Fibroblast of skin of right quadriceps (primary cell): ENCODE measurements at places on chromosomes 11 and 22.

GRCh38 chr11:131584785-131585592 lies 214.6 kb downstream of the NTM start:
- DNase-seq = no peak

DNA sequence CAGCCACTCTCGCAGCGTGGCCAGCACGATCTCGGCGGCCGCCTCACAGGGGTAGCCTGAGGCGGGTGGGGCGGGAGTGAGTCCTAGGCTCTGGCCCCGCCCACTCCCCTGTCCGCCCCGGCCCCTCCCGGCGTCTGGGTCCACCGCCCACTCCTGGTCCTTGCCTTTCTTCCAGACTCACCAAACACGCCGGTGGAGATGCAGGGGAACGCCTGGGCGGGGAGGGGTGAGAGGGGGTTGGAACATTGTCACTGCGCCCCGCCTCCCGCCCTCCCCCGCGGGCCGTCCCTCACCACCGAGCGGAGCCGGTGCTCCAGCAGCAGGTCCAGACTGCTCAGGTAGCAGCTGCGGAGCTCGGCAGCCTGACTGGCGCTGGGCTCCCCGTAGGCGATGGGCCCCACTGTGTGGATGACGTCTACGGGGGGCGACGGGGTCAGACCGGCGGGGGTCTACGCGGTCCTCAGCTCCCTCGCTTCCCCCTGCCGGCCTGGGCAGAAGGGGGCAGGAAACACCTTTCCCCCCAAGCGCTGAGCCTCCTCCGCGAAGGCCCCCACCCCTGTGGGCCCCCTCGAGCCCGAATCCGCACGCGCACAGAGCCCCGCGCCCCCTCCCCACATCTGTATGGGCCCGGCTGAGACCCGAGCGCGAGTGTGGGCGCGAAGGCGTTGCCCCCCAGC lies 13.2 kb downstream of the OTUB1 start:
- peak; percentile 65 for DNase-seq

- DNase-seq = no peak
These were observed 20.8 kb upstream of the GAB2 start for GRCh38 chr11:78438298-78438975.

GRCh38 chr11:103877221-103877620 lies 159.2 kb upstream of the DDI1 start:
- no peak for DNase-seq

DNA sequence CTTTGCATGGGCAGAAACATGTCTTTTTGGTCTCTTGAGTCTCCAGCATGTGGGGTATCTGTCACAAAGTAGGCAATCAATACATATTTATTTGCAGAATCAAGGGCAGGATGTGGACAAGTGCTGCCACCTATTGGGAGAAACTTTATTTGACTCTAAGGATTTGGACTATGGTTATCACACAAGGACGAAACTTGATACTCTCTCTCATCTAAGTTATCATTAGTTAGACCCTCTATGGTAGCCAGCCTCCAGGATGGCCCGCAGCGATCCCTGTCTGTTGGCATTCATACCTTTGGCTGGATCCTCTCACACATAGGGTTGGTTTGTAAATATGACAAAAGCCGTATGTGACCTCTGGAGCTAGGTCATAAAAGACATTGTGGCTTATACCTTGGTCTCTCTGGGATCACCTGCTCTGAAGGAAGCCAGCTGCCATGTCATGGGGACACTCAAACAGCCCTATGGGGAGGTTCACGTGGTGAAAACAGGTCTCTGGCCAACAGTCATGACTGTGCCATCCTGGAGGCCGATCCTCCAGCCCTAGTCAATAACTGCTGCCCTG lies 1.1 kb upstream of the FBXO7 start:
- DNase-seq = peak; percentile 61

- no peak for DNase-seq
These were observed 379.2 kb downstream of the SHANK2 start for GRCh38 chr11:70872955-70873735.

DNA sequence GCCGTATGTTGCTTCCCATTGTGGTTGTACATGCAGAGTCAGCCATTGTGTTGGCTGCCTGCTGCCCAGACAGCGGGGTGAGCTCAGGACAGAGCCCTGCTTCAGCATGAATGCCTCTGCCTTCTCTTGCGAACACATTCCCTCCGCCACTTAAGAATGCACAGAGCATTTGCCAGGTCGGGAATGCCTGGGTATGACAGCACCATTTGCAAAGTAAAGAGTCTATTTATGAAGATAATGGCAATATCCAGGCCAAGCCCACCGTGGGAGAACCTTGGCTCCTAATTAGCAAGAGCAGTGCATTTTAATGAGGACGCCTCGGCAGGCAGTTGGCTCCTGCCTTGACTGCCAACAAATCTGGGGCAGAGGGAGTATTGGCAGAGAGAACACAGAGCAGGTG lies 62.5 kb upstream of the SORL1 start:
- peak; percentile 3 for DNase-seq

DNA sequence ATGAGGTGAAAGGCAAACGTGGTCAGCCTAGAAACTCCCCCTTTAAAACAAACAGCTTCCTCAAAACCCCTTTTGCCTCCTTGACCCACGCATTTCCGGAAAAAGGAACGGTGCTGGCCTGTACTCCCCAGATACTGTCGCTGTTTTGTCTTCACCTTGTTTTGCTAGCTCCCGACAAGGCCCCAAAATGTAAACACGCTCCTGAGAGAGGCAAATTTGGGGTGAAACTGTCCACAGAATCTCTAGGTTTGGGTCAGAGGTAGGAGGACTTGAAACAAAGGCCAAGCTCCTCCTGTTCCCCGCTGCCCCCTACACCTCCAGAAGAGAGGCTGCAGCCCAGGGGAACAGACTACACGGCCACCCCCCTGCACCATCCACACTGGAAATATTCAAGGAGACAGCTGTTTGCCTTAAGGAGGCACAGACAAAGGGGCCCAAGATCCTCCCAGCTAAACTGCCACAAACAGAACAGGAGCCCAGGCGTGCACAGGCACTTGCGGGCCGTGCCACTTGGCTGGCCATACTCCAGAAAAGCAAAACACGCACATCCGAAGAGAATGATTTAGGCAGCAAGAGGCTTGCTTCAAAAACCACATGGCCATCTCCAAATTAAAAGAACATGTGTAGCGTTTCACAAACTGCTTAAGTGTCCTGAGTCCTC lies 160.5 kb upstream of the GRK3 start:
- peak; percentile 39 for DNase-seq

- no peak for DNase-seq
These were observed 2.2 kb downstream of the INPP5J start for GRCh38 chr22:31124811-31125465.

DNA sequence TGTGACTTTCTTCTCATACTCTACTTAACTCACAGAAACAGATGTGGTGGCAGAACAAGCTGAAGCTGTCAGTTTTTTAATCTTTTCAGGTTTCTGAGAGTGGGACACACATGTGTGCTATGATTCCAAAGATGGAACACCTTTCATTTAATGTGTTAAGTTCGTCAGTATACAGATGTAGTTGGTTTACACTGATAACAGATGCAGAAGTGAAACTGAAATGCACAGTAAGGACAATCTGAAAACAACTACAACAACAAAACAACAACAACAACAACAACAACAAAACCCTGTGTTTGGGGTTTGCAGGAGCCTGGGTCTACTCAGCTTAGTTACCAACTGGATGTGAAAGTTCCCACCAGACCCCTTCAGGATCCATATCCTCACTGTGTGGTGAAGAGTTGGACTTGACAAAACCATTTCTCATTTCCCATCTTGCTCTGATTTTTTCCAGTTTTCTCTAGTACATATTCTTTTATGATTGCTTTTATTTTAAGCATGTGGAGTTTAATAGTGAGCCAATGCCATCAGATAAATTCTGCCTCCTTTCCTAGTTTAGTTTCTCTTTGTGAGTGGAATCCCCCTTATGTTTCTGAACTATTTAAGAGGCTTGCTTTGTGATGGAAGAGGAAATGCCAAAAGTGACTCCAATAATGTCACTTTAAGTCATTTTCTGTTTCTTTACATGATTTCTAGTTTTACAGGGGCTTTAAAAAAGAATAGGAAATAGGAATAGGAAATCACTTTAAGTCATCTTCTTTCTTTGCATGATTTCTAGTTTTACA lies 47.8 kb downstream of the ARHGAP42 start:
- no peak for DNase-seq

- no peak for DNase-seq
These were observed 8.6 kb upstream of the GTSE1 start for GRCh38 chr22:46287873-46288751.

DNA sequence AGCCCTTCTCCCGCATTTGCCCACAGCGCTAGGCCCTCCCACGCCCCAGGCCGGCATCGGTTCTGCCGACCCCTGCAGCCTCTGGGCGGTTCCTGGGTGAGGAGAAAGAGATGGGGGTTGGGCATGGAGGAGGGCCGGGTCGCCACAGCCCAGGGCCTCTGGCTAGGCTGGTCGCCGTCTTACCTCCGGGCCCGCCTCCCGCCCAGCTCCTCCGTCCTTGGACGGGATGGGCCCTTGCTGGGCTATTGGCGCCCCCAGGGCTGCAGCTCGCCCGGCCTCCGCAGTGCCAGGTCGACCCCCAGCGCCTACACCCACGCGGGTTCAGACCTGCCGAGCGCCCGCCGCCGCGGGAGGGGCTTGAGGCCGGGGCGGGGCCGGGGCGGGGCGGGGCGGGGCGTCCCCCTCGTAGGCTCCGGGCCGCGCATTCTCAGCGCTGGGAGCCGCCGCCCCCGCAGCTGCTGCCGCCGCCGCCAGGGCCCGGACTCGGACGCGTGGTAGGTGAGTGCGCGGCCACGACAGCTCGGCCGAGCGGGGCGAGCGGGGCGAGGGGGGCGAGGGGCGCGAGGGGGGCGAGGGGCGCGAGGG lies at the start of gene CD151:
Gene CD151 (plus strand): TSS at position 424 of the 585 bp plus-strand sequence. CDS start 3,118 bp downstream, outside the sequence.
- peak; percentile 58 for DNase-seq

- DNase-seq = peak; percentile 55
These were observed 111.8 kb downstream of the CCDC81 start for GRCh38 chr11:86486261-86487030.

GRCh38 chr11:123344790-123345357 lies 85.2 kb upstream of the GRAMD1B start:
- no peak for DNase-seq

- DNase-seq = no peak
These were observed 53.8 kb downstream of the DENND5A start for GRCh38 chr11:9211322-9211721.

- DNase-seq = peak; percentile 20
These were observed 21.4 kb downstream of the XRRA1 start for GRCh38 chr11:74927496-74927895.

GRCh38 chr11:72042064-72042745 lies 38.1 kb downstream of the NUMA1 start:
- DNase-seq = no peak

- DNase-seq = no peak
These were observed 29.1 kb downstream of the ST3GAL4 start for GRCh38 chr11:126384449-126385070.

DNA sequence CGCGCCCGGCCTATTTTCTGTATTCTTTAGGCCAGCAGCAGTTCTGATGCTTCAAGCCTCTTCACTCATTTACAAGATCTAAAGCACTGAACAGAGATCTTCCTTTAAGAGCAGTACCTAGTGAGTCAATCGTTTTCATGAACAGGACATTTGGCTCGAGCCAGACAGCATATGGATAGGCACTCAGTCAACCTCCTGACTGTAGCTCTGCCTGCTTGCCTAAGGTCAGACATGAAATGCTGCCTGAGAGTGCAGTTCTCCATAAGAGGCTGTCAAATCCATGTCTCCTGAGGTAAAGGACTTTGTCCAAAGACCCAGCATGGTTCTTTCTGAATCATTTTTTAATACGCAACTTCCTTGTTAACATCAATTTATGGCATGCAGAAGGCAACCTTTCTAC lies 941.2 kb downstream of the DLG2 start:
- no peak for DNase-seq

DNA sequence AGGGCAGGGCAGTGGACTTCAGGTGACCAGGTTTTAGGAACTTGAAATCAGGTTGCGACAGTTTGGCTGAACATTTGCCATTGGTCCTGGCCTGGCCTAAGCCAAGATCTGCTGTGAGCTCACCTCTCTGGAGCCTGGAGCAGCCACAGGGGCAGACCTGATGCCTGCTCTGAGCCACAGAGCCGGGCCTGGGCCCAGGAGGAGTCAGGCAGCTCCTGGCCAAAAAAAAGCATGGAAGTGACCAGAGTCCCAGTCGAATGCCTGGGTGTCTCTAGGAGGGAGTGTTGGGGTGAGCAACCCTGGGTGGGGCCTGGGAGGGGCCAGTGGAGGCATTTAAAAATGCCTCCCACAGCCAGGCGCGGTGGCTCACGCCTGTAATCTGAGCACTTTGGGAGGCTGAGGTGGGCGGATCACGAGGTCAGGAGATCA lies 6.0 kb upstream of the OMP start:
- no peak for DNase-seq

- no peak for DNase-seq
These were observed 171.2 kb downstream of the C11orf91 start for GRCh38 chr11:33529461-33529860.

DNA sequence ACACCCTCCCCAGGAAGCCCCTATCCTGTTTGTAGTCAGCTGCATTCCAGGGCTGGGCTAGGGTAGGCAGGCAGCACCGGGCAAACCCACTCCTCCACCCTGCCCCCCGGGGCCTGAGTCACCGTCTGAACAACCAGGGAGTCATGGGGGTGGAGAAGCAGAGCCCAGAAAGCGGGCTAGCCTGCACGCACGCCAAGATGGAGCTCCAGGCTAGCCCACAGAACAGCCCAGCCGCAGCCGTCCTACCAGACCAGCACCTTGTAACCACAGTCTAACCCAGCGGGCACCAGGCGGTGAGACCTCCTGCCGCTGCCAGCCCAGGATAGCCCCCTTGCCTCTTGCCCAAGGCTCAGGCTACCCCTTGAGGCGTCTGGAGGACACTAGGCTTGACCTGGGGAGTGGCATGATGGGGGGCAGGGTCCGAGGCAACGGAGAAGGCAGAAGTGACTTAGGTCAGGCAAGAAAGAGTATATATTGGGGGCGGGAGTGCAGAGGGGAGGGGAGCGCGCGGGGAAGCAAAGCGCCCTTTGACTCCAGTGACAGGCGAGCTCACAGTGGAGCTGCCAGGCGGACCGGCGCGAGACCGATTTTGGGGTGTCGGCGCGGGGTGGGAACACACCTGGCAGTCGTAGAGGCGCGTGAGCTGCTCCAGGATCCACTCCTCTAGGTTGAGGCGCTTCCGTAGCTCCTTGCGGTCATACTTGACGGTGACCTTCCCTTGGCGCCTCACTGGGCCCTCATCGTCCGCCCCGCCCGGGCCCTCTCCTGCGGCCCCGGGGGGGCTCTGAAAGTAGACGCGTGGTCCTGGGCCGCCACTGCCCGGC lies 734 bp downstream of the PPP1R14B start:
- peak; percentile 93 for DNase-seq

- DNase-seq = no peak
These were observed 9.2 kb upstream of the GAB2 start for GRCh38 chr11:78426845-78427244.
